Stimulated activated CD4-positive, alpha-beta T cell treated with anti-CD3 and anti-CD28 coated beads, TNF-alpha, amount 100 ng/mL, for 24 hours (primary cell): ENCODE measurements at places on chromosomes 11 and 22.

DNA sequence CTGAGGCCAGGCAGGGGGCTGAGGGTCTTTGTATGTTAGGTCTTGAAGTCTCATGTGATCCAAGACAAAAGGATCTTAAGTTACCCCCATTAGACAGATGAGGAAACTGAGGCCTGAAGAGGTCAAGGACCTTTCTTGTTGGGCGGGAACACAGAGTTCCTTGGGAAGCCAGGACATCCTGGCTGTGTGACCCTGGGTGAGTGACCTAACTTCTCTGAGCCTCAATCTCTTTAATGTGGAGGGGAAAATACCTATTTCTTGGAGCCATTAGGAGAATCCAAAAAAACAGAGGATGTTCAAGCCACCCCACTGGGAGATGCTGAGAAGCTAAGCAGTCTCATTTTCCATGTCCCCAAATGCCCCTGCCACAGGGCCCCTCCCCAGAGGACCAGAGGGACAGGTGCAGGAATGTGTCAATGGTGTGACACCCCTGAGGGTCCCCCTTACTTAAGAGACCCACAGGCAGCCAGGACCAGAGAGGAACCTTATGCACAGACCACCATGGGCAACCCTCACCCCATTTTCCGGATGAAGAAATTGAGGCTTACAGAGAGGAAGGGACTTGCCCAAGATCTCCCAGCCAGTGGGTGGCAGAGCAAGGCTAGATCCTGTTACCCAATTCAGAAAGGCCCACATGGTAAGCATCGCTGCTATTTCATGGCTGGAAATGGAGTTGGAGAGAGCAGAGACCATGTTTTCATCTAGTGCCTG is 8.0 kb downstream of the RAC2 start:
- no peak for DNase-seq

DNA sequence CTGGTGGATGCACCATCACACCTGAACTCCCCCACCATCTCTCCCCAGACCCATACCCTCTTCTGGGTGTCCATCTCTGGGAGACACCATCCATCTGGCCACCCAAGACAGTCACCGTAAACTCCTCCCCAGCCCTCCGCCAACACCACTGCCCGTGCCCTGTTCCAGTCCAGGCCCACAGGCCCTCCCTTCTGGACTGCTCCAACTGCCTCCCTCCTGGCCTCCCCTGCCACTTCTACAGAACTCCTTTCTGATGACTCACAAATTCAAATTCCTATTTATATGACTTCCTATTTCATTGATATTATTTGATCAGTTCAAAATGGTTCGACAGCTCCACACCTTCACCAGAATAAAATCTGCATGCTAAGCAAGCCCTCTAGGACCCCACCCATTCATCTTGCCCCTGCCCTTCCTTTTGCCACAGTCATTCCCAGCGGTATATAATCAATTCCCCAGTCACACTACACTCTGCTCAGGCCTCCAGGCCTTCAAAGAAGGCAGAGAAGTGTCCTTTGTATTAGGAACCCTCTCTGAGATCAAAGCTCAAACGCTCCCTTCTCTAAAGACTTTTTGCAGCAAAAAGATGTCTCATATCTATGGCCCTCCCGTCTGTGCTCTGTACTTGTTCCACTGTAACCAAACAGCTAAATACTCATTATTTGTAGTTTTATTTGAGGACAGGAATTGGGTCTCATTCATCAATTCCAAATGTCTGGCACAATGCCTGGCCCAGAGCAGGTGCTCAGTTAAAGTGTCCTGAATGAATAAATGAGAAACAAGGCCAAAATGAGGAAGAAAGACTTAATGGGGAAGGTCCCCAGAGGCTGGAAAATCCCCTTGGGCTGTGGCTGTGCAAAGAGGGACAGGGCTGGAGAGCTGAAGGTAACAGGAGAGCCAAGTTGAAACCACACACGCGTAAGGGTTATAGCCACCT is 29.0 kb downstream of the MYH9 start:
- DNase-seq = no peak

- DNase-seq = no peak
These were observed 2.9 kb upstream of the RFPL1 start for GRCh38 chr22:29435236-29436136.

DNA sequence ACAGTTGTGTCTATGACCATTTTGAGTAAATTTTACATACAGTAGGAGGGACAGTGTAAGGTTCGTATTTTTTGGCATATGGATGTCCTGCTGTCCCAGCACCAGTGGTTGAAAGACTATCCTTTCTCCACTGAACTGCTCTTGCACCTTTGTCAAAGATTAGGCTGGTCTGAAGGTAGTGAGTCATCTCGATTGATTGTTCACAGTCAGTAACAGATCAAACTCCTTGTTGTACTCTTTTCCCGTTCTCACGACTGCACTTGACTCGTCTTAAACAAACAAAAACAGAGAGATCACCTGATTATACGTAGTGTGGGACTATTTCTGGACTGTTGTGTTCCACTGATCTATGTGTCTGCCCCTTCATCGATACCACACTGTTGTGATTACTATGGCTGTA is 77.1 kb downstream of the DGCR2 start:
- DNase-seq = no peak

- DNase-seq = no peak
These were observed 15.5 kb upstream of the USP47 start for GRCh38 chr11:11826260-11826659.
